Stimulated activated CD8-positive, alpha-beta memory T cell treated with anti-CD3 and anti-CD28 coated beads, Interleukin-15, amount 100 ng/mL, for 48 hours (primary cell): ENCODE measurements at places on chromosomes 11 and 22.

- DNase-seq: no peak
These were observed 34.5 kb downstream of the CPT1A start for GRCh38 chr11:68806931-68807844.

DNA sequence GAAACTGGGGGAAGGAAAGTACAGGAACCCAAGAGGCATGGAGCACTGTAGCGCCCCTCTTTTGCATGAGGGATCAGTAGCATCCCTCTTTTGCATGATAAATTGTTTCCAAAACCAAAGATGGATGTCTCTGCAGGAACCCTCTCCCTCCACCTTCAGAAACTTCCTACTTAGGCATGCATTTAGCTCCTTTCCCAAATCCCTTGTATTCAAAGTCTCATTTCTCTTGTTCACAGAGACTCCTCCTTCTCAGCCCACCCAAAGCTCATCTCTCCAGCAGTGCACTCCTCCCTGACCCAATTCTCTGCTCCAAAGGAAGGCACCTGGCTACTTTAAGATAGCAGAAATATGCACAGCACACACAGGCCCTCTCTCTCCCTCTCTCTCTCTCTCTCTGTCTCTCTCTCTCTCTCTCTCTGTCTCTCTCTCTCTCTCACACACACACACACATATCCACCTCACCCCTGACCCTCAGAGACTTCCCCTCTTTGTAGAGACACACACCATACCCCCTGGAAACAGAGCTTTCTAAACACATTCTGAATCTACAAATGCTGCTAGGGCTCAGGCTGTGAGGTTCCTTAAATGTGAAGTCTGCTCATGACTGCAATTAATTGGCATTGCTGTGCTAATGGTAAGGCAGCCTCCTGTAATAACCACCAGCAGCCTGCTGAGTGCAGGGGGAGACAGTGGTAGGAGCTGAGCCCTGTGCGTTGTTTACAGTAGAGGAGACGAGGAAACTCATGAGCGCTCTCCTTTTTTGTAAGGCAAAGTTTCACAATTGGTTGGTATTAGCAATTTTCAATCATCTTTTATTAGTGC lies 519.6 kb downstream of the NTM start:
- DNase-seq: no peak

GRCh38 chr11:24754406-24754805 lies 257.6 kb downstream of the LUZP2 start:
- no peak for DNase-seq

- DNase-seq: no peak
These were observed 132.1 kb upstream of the LDLRAD3 start for GRCh38 chr11:35811783-35812182.

- DNase-seq: no peak
These were observed 52.6 kb downstream of the MAP6 start for GRCh38 chr11:75616281-75616680.

DNA sequence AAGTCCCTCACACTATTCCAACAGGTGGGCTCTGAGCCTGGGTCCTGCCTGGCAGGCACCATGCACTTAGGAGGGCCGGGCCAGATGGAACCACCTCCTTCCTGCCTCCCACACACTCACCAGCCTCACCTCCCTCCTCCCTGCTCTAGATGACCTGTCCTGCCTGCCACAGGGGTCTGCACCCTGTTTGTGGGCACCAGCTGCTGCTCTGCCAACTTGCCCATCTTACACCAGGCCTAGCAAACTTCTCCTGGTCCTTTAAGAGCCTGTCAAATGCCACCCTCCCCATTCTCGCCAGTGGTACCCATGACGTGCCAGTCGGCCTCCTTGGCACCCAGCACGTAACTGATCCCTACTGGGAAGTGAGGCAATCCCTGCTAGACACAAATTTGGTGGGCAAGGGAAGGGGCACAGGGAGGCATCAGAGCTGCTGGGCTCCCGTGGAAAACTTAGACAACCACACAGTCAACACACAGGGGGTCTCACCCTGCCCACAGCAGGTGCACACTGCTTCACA lies 3.1 kb downstream of the MOB2 start:
- no peak for DNase-seq

GRCh38 chr11:46175401-46176002 lies 54.2 kb upstream of the PHF21A start:
- no peak for DNase-seq

DNA sequence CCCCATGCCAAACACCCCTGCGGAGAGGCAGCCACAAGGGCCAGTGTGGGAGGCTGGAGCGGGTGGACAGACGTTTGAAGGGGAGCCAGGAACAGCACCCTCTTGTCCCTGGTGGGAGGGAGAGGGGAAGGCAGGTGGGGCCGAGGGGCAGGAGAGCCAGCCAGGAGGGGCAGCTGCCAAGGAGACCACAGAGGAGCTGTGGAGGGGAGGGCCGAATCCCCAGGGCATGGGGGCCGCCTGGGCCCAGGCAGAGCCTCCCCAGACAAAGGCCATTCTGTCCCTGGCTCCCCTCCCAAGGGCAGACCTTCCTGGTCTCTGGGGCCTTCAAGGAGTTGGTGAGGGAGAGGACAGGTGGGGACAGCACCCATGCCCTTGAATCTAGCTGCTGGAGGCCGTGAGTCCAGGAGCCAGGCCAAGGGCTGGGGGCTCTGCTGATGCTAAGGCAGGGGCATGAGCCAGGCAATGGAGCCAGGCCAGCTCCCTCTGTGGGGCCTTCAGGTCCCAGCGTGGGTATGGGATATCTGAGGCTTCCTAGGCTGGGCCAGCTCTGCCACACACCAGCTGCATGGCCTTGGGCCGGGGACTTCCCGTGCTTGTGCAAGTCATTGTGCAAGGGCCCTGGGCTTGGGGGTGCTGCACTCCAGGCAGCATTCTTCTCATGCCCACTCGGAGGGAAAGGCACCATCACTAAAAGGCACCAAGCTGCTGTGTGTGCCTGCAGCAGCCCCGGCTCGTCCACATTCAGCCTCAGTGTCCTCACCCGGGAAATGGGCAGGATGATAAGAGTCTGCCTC lies 11.4 kb downstream of the EMID1 start:
- DNase-seq: no peak

GRCh38 chr11:112745973-112746372 lies 215.2 kb upstream of the NCAM1 start:
- no peak for DNase-seq
